ENCODE measurements at places on chromosomes 5 and 9.

- no peak for DNase-seq
Measured at GRCh38 chr9:131621551-131622358, 76.4 kb downstream of the PRRT1B start.

DNA sequence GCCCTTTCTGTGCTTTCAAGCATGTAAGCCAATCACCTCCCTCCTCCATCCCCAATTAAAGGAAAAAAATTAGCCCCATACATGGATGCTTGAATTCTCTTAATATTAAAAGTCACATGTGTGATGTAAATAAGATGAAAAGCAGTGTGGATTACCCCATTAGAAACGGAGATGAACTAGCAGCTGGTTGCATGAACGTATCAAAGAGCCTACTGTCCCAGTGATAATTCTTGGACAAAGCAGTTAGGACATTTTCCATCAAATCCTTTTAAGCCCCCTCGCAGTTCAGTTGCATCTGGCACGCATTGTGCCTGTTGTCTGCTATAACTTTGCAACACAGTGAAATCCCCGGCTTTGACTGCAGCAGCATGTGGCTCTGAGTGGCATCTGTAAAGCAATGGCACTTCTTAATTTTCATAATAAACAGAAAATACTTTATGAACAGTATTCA is 285.6 kb downstream of the FBXL7 start:
- no peak for DNase-seq

DNA sequence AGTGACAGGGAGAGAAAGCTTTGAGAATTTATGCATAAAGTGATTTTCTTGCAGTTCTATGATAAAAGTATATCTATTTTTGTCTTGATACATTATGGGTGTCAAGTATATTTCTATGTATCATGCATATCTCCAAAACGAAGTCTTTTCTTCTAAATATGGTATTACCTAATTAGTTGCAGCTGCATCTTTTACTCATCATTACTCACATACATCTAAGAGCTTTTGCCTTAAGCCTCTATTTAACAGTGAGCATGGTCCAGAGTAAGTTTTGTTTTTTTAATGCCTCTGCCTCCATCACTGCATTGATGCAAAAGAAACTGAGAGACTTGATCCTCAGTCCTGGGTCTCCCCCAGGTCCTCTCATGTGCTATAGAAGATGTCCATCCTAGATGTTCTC is 40.0 kb upstream of the SMC5 start:
- no peak for DNase-seq

GRCh38 chr9:95047452-95048224 is 269.9 kb downstream of the FANCC start:
- no peak for DNase-seq

DNA sequence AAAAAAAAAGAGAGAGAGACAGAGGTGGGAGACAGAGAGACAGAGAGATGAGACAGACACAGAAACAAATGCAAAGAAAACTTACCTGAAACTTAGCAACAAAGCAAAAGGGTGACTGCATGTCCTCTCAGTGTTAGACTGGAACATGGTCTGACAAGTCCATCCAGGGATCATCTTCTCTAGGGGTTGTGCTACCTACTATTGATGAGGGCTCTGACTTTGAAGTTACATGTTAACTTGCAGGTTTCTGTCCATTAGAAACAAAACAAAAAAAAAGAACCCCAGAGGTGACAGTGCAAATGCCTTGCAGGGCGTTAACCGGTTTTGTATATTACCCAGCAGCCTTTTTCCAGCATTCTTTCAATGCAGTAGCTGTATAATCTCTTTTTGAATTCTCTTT is 13.6 kb upstream of the SPARC start:
- no peak for DNase-seq

- no peak for DNase-seq
Measured at GRCh38 chr5:62354028-62354874, 48.2 kb downstream of the KIF2A start.

- no peak for DNase-seq
Measured at GRCh38 chr5:71744009-71744790, 25.1 kb downstream of the CARTPT start.
